ENCODE measurements at places on chromosomes 12 and 14.

GRCh38 chr14:96275177-96276112 is 19.4 kb downstream of the BDKRB1 start:
- peak; percentile 63 for DNase-seq

DNA sequence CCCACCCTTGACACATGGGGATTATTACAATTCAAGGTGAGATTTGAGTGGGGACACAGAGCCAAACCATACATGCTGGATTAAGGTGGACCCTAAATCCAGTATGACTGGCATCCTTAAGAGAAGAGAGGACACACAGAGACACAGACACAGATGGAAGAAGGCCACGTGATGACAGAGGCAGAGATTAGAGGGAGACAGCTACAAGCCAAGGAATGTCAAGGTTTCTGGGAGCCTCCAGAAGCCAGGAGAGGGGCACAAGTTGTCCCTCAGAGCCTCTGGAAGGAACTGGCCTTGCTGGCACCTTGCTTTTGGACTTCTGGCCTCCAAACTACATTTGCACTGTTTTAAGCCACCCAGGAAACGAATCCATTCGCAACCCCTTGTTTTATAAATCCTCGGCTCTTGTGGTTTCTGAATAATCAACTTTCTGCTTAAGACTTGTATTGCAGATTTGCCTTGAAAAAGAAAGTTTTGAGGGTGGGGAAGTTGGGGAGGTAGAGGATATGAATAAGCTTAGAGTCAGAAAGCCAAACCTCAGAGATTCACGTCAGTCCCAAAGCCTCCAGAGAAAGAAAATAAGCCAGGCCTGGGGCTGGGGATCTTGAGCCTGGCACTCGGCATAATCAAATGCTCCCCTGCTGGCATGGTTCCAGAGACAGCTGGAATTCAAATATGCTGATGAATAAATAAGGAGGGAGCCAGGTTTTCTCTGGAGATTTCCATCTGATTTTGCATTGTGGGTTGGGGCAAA is 224.2 kb upstream of the PWP1 start:
- no peak for DNase-seq

DNA sequence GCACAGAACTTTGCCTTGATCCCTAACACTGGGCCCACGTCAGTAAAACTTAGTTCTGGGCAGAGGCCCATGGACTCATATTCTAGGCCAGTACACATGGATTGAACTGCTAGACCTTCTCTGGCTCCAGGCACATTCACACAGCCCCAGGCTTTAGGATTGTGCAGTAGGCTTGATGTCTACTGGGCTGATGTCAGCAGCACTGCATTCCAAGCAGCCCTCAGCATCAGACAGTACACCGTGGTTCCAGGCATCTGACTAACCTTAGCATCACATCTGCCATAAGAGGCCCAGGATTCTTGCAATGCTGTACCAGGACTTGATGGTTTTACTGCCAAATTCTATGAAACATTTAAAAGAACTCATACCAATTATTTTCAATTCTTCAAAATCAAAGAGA is 301.9 kb downstream of the CCER1 start:
- DNase-seq, result no peak

- no peak for DNase-seq
Measured at GRCh38 chr12:116616536-116617248, 57.5 kb downstream of the MAP1LC3B2 start.

DNA sequence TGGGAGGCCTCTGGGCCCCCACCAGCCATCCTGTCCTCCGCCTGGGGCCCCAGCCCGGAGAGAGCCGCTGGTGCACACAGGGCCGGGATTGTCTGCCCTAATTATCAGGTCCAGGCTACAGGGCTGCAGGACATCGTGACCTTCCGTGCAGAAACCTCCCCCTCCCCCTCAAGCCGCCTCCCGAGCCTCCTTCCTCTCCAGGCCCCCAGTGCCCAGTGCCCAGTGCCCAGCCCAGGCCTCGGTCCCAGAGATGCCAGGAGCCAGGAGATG is 729 bp upstream of the GAPDH start:
- no peak for DNase-seq

DNA sequence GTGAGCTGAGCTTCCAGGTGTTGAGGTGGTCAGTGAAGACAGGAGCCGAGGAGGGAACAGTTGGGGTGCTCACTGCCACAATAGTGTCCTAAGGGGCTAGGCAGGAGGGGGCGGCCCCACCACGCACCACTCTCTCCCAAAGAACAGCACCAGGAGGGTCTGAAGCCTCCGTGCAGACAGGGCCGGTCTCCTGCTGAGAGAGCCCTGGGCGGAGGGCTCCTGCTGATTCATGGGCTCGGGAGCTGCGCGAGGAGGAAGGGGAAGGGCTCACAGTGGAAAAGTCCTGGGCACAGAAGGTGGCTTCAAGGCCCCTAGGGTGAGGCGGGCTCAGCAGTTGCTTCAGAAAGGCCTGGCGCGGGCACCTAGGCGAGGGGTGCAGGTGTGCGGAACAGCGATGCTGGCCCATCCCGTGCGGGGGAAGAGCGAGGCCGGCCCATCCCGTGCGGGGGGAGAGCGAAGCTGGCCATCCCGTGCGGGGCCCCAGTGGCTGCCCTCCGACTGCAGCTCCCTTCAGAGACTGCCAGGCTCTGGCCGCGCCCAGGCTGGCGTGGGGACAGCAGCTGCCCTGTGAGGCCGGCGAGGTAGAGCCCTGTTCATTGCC is 176.7 kb downstream of the ADGRD1 start:
- DNase-seq, result no peak

GRCh38 chr12:31853520-31853919 is 105.7 kb upstream of the RESF1 start:
- no peak for DNase-seq

Data from left kidney (tissue), 8 donors.